ENCODE measurements at places on chromosomes 3 and 15. TPM values are rescaled to one million over a fixed set of nuclear protein-coding genes. Genes with fewer than 3 reads are reported as not detected.
A peak's percentile ranks its signal among the peaks of the same experiment; 100 is the strongest.

DNA sequence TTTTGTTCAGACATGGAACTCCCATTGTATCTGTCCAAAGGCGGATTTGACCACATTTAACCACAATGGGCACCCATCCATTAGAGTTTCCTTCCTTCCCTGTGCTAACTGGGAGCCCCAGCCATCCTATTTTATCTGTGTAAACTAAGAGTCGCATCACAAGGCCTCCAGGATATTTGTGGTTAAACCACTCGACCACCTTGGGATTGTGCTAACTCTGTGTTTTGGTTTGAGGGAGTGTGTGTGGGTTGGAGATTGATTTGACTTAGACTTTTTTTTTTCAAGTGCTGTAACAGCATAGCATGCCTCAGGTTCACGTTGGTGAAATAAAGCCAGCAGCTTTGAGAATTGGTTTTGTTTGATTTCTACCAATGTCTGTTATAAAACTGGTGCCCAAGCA, 100.4 kb upstream of the TP63 start:
- no peak for DNase-seq

DNAH1 gene
- 1.2 TPM for polyA plus RNA-seq

UPK1B gene
- polyA plus RNA-seq = 0.06 TPM

- DNase-seq = no peak
Measured at GRCh38 chr3:171896316-171896715, 53.2 kb downstream of the TMEM212 start.

GRCh38 chr3:95705786-95706418, 1108.5 kb upstream of the EPHA6 start:
- DNase-seq = no peak

NR2F2 gene
- 10.3 TPM for polyA plus RNA-seq

DNA sequence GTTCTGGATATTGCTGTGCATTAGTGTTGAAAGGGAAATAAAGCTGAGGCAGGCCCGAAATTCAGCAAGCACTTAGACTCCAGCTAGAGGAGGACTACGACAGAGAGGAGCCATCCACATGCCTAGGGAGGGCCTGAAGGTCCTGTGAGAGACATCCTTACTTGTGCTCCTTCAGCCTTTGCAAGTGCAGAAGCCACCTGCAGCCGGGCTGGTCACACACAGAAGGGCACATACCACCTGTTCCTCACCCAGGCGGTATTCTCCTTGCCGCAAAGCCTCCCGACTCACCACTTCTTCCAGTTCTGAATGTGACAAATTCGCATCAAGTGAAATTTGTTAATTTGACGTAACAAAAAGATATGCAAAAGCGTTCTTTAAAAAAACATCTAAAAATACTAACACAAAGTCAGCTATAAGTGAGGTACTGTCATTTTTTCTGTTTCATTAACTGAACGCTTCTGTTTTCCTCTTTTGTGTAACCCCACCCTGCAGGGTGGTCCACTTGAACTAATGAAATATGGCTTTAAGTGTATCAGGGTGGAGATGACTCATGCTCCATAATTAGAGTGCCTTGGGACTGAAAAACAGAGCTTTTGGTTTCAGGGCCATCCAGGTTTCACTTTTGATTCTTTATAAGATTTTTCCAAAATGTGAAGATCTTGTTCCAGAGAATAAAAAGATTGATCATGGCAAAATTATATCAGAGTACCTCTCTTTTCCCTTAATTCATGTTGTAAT, 467.9 kb upstream of the ATP11B start:
- DNase-seq = peak; percentile 8

Data from psoas muscle (tissue), 8 donors.